ENCODE measurements at places on chromosomes 2 and 18.

DNA sequence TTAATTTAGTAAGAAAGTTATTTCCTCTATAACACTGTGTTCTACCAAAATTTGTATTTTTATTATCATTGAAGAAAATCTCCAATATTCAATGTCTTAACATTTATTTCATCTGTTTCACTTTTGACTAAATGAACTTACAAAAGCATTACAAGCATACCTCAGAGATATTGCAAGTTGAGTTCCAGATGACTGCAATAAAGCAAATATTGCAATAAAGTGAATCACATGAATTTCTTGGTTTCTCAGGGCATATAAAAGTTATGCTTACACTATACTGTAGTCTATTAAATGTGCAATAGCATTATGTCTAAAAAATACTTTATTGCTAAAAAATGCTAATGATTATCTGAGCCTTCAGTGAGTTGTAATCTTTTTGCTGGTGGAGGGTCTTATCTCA, 78.3 kb downstream of the TTC32 start:
- no peak for DNase-seq

GRCh38 chr2:100248044-100248330, 74.3 kb downstream of the LONRF2 start:
- DNase-seq, result no peak

DNA sequence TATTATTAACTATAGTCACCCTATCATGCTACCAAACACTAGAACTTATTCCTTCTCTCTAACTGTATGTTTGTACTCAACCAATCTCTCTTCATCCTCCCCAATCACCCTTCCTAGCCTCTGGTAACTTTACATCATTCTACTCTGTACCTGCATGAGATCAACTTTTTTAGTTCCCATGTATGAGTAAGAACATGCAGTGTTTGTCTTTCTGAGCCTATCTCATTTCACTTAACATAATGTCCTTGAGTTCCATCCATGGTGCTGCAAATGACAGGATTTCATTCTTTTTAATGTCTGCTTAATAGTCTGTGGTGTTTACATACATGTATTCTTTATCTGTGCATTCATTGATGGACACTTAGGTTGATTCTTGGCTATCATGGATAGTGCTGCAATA, 108.9 kb upstream of the RFX8 start:
- no peak for DNase-seq

- DNase-seq, result no peak
Measured at GRCh38 chr2:96353032-96353561, 17.5 kb downstream of the NCAPH start.

- DNase-seq, result no peak
Measured at GRCh38 chr2:64498438-64498837, 25.7 kb upstream of the AFTPH start.

DNA sequence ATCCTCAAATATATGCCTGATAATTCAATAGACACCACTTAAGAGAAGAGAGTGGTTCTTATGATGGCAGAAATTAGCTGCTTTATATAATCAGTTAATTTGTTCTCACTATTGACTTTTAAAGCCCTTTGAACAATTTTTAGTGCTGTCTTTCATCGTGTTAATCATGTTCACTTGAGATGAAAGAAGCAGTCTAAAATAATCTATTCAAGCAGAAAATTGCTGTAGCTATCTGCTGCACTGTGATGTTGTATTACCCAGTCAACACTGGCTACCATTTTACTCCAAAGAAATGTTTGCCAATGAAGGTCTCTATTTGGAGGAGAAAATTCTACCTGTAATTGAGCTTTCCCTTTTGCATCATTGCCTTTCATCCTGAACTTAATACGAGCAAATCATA, 459.8 kb upstream of the FSIP2 start:
- DNase-seq, result no peak

- DNase-seq, result no peak
Measured at GRCh38 chr2:176540995-176541394, 271.8 kb downstream of the MTX2 start.

GRCh38 chr2:150944315-150944714, 317.3 kb downstream of the RBM43 start:
- no peak for DNase-seq

All from kidney epithelial cell (primary cell).